ENCODE measurements at places on chromosomes 12 and 14.

- DNase-seq = no peak
These were observed 41.6 kb upstream of the TRHDE start for GRCh38 chr12:72230589-72230988.

DNA sequence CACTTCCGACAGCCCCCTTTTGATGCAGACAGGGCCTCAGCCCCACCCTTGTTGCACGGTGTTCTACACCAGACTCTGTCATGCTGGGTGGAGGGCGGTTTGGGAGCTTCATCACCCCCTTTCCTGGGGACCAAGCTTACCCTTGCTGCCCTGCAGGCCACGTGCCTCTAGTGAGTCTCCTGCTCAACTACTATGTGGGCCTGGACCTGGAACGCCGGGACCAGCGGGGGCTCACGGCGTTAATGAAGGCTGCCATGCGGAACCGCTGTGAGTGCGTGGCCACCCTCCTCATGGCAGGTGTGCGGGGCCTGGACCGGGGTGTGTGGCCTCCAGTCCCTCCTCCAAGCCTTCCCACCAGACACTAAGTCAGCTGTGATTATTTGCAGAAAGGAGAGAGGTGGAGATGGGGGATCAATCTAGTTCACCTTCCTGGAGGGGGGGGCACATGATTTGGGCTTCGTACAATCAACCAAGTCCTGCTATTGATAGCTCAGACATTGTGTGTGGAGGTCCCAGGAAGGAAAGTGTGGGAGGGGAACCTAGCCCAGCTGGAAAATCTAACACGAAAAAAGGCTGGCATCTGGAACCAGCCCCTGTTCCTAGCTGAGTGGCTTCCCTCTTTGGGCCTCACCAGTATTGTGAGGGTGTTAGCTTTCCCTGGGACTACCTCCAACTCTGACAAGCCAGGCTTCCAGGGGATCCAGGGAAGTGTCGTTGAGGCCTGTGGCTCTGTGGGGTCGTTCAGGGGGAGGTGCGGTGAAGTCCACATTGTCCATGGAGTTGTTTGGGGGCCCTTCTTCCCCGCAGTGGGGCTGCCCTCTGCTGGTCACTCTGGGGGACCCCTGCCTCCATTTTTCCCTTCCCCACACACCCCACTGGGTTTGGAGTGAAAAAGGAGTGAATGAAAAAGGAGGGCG lies 1.6 kb downstream of the ANKRD33 start:
- DNase-seq = no peak

DNA sequence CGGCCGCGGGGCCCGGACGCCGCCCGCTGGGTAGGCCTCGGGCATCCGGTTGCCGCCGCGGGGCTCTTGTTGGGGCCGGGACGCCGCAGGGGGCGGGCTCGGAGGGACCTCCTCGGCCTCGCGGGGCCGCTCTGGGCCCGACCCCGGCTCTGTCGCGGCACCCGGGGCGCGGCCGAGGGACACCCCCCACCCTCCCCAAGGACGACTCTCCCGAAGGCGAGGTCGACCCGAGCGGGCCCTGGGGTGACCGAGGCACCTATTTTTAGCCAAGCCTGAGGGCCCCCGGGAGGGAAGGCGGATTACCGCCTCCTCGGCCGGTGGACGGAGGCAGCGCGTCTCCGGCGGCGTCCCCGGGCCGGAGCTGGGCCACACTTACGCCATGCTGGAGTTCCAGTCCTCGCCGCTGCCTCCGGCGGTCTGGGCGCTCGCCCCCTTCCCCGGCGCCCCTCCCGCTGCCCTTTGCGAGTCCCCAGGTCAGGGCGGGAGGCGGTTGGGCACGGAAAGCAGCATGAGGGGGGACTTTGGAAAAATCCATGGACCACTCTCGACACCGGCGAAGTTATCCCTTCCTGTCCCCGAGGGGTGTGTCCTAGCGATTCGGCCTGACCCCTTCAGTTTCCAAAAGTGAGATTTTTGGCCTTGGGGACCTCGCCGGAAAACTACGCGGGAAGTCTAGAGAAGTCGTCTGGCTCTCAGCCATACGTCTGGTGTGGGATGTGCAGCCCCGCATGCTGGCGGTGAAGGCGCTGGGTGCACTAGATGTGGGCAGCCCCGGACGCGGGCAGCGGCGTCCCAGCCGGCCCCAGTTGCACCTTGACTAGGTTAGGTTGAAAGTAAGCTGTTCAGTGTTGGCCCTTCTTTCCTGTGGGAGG lies 699 bp downstream of the KTN1 start:
- DNase-seq = no peak

GRCh38 chr12:19719672-19720071 lies 280.4 kb downstream of the AEBP2 start:
- DNase-seq = no peak

DNA sequence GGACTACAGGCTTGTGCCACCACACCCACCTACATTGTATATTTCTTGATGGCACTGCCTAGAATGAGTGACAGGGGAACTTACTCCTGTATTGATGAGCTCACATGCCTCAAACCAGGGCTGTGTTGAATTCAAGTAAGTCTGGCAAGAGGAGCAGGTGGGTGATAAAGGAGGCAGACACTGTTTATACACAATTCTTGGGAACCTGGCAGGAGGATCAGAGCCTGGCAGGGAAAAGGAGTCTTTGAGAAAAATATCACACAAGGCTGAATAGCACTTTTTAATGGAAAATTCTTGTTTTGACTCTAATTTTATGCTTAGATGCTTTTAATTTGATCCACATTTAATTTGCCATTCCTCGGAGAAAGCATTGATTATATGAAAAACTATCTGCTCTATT lies 293.1 kb upstream of the NPAS3 start:
- DNase-seq = no peak

DNA sequence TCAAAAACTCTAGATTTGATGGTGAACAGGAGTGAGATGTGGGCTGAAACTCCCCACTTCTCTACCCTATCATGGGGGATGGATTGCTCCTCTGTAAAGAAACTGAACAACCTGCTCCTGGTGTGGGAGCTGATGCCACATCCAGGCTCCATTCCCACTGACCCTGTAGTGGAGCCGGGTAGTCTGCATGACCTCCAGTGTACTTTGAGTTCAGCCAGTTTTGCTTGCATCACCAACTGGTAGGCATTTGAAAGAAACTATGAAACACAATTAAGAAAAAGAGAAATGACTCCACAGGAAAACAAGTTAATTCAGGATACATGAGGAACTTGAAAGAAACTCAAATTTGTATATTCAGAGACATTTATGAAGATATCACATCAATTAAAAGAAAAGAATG lies 27.3 kb upstream of the EMP1 start:
- no peak for DNase-seq

DNA sequence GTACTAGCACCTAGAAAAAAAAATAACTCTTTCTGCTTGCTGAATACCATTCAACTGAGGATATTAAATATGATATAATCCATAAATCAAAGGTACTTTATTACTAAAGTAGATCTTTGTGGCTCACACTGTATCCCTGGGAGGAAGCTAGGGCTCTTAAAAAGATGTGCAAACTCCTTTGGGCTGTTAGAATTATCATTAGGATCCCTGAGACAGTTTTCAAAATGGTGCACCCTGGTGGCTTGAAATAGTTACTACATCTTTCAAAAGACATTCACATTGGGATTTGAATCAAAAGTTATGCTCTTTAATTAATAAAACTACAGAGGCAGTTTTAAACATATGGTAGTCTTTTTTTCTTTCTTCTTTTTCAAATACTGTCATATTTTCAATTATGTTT lies 228.5 kb upstream of the G2E3 start:
- DNase-seq = no peak

DNA sequence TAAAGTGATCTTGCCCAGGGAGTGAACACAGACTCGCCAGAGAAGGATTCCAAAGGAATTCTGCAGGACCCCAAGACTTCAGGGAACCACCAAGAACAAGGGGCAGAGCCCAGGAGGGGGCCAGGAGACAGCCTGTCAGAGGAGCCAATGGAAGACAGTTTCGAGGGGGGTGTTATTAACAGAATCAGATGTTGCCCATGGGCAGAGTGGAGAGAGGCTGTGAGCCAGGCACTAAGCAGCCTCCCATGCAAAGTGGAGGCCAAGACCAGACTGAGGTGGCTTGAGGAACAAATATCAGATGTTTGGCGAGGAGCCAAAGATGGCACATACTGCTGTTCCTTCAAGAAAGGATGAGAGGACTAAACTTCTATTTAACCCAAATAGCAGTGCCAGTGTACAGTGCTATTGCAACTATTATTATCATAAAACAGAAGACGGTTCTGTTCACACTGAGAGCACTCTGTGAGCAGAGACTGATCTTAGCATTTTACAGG lies 12.6 kb downstream of the APPL2 start:
- DNase-seq = no peak

DNA sequence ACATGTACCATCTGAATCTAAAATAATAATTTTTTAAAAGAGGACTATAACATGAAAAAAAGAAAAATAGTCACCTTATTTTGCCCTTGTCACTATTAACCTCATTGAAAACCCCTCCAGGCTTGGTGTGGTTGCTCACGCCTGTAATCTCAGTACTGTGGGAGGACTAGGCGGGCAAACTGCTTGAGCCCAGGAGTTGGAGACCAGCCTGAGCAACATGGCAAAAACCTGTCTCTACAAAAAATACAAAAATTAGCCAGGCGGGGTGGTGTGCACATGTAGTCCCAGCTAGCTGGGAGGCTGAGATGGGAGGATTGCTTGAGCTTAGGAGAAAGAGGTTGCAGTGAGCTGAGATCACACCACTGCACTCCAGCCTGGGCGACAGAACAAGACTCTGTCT lies 126.3 kb upstream of the KRAS start:
- DNase-seq = no peak

- no peak for DNase-seq
These were observed 8.5 kb upstream of the MGAT4C start for GRCh38 chr12:86264451-86265328.

GRCh38 chr14:55448141-55448614 lies 7.8 kb upstream of the TBPL2 start:
- DNase-seq = no peak

DNA sequence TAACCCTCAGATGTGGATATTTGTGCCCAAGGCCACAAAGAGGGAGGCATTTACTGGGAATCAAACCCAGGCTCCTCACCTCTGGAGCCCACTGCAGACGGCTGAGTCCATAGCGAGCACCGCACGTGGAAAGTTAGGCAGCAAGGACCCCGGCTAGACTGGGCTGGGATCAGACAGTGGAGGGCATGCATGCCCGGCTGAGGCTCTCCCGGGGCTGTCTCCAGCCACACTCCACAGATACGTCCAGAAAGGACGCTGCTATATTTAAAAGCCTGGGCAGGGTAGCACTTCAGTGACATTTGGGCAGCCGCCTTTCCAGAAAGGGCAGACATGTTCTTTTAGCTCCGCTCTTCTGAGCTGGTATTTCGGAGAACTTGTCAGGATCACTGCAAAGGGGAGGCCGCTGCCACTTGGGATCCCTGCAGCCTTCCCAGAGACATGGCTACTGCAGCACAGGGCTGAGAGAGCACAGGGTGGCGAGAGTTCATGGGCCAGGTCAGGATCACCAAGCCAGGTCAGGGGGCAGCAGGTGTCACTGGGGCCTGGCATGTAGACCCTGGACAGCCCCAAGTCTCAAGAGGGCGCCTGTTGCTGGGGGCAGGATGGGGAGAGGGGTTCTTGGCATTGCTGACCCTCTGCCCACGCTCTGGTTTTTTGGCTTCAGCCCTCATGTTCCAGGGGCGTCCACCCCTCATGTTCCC lies 121.7 kb downstream of the PHETA1 start:
- DNase-seq = no peak

- no peak for DNase-seq
These were observed 215.1 kb downstream of the LRRK2 start for GRCh38 chr12:40439771-40440492.

GRCh38 chr12:50110127-50110761 lies 1.8 kb upstream of the COX14 start:
- DNase-seq = no peak

DNA sequence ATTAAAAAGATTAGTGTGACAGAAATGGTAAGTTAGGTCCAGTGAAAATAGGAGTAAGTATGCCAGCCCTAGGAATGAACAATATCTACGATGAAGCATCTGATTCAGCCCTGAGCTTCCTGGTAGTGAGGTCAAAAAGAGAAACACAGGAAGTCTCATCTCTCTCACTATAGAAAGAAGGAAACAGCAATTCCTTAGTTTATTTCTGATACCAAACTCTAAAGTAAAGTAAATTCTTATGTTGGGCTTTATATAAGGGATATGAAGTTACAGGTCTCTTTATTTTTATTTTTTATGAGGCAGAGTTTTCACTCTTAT lies 76.7 kb upstream of the RFLNA start:
- no peak for DNase-seq

- DNase-seq = peak; percentile 58
These were observed 22.2 kb downstream of the UBE2N start for GRCh38 chr12:93419388-93420034.

DNA sequence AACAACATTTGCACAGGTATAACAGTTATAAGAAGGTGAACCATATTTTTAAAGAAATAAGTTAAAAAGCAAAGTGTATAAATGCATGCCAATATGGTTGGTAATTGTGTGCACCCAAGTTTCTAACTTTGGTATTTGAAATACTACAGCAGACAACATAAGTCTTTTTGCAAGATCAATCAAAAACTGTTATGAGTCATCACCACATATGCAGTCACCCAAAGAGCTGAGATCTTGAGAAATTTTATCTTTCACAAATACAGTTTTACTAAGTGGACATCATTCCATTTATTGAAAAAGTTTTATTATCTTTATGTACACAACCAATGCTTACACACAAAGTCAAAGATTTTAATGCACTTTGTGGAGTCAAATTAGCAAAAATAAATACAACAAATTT lies 7.0 kb upstream of the ACSS3 start:
- DNase-seq = no peak

GRCh38 chr14:64825509-64825908 lies 54.2 kb downstream of the SPTB start:
- no peak for DNase-seq

GRCh38 chr12:113803759-113804140 lies 162.4 kb downstream of the RBM19 start:
- DNase-seq = no peak

- peak; percentile 34 for DNase-seq
These were observed 595 bp upstream of the METAP2 start for GRCh38 chr12:95473231-95473883.

DNA sequence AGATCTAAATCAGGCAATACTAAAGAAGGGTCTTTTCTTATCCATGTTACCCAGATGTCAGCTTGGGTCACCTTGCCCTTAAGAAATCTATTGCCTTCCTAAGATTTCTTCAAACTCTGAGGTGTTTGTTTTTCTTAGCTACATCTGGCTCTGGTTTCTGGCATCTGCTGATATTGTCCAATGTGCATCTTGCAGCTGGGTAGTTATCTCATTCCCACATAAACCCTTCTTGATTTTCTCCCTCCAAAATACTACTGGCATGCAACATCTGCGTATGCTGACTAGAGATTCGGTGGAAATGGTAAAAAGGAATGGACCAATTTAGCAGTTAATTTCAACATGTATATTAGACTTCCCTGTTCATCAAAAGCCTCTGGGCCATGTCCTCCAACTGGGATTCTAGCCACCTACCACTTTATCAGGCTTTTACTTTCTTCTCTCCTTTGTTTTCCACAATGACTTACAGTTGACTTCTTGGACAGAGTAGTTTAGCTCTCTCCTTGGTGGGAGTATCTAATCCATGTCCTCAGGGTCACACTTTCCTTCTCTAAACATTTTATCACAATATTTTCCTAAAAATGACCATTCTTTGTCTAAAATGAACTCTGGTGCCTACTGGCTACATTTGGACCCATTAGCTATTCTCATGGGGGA lies 324.8 kb upstream of the FAR2 start:
- no peak for DNase-seq

GRCh38 chr14:89910691-89911009 lies 43.9 kb downstream of the EFCAB11 start:
- no peak for DNase-seq
